A172 (cell line): ENCODE measurements at places on chromosomes 13 and 19. TPM values are rescaled to one million over a fixed set of nuclear protein-coding genes. Genes with fewer than 3 reads are reported as not detected.

GRCh38 chr19:4149518-4150288 is 3.7 kb upstream of the CREB3L3 start:
- DNase-seq: no peak

- DNase-seq: no peak
Measured at GRCh38 chr19:30857388-30857787, 485.2 kb downstream of the ZNF536 start.

The FOSB gene
- total RNA-seq: 0.17 TPM in 1 of 2 replicates, not detected in the other

DNA sequence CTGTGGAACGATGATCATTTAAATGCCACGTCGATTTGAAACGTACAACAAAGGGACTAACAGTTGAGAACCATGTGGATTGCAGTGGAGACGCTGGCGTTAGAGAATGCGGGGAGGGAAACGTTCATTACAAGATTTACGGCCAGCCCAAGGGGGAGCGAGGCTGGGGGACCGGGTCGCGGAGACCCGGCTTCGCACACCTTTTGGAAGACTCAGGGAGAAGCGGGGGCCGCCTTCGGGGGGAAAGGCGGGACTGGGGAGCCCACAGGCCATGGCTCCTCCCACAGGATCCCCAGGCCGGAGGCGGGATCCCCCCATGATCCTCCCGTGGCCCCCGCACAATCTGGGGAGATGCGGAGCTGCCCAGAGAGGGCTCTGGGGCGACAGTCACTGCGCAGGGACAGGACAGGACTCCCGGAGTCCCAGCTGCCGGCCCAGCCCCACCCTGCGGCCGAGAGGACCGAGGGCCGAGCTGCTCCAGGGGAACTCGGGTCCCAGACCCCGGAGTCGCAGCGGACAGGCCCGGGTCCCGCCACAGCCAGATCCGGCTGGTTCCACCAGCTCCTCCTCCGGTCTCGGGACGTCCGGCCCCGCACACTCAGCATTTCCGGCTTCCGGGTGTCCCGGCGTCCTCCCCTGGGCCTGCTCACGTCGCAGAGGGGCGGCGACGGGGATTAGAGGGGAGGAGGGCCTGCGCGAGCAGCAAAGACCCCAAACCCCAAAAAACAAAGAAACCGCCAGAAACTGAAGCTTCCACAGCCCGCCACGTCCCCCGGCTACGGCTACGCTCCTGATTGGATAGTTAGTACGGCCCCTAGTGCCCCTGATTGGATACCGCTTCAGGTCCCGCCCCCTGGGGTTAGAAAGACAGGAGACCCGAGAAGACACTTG is 21.1 kb upstream of the OR10H1 start:
- DNase-seq: peak; percentile 98

DNA sequence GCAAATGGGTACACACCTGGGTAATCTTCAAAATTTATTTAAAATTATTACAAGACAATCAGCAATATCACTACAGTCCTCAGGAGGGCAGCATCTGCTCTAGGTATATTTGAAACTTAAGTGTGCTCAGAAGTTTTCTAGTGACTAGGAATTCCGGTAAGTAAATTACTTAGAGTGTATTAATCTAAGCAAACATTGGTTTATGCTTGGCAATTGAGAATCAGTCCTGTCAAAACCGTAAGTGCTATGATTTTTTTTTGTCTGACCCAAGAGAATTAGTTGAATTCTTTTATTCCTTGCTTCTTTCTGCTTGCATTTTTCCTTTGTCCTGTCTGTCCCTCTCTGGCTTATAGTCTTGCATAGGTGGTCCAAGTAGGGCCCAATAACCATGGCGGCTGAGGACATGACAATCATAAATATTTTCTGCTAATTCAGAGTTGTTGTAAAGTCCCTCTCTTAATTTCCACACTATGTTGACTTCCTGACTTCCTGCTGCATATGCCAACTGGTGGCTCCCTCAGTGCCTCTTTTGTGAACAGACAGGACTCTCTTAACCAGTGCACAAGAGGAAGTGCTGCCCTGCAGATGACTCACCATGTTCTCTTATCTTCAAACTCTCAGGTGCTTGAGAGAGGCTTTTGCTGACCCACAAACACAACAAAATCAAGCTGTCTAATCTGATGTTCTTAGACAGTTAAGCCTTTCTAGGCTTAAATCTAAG is 82.2 kb downstream of the SLAIN1 start:
- peak; percentile 59 for DNase-seq

The PLK5 gene
- 0.22 TPM in 1 of 2 replicates, not detected in the other for total RNA-seq

DNA sequence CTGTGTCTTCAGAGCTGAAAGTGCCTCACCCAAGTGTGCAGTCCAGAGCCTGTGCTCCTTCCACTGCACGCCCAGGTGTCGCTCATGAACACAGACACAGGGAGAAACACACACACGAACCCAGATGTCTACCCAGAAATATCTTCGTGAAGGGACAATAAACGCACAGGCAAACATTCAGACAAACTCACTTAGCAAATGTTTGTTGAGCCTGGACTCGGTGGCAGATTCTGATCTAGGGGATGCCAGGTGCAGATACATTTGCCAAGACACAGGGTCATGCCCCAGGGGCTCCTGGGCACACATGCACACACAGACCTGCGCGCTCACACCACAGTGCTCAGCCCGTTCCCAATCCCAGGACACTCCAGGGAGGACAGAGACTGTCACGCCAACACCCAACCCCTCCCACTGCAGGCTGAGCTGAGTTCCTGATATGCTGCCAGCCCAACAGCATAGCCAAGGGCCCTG is 31.9 kb downstream of the SCGB2B2 start:
- no peak for DNase-seq

GRCh38 chr13:35804901-35805300 is 326.3 kb downstream of the DCLK1 start:
- DNase-seq: no peak

The CD22 gene
- total RNA-seq: 3.4 and 7.6 TPM in 2 replicates

The CEACAM19 gene
- not detected in 2 replicates for total RNA-seq

The VSIG10L gene
- 0.31 and 0.79 TPM in 2 replicates for total RNA-seq

The FBXO17 gene
- 15.1 and 21.9 TPM in 2 replicates for total RNA-seq

DNA sequence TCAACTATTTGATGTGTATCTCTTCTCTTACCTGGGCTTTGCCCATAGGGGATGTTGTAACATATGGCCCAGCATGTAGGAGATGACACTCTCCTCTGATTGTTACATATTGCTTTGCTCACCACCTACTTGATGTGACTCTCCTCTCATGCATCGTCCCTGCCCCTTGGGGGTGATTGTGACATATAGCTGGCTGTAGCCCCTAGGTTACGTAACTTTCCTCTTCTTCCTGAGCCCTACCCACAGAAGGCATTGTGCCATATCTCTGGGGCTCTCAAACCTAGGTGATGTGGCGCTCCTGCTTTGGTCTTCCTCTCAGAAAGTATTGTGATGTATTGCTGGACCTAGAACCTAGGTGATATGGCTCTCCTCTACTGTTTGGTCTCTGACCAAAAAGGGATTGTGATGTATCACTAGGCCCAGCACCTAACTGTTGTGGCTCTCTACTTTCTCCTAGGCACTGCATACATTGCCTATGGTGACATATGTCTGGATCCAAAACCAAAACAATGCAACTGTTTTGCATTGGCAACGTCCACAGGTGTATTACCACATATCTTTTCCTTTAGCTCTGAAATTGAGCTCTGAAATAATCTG is 71.9 kb upstream of the ZNF724 start:
- no peak for DNase-seq

DNA sequence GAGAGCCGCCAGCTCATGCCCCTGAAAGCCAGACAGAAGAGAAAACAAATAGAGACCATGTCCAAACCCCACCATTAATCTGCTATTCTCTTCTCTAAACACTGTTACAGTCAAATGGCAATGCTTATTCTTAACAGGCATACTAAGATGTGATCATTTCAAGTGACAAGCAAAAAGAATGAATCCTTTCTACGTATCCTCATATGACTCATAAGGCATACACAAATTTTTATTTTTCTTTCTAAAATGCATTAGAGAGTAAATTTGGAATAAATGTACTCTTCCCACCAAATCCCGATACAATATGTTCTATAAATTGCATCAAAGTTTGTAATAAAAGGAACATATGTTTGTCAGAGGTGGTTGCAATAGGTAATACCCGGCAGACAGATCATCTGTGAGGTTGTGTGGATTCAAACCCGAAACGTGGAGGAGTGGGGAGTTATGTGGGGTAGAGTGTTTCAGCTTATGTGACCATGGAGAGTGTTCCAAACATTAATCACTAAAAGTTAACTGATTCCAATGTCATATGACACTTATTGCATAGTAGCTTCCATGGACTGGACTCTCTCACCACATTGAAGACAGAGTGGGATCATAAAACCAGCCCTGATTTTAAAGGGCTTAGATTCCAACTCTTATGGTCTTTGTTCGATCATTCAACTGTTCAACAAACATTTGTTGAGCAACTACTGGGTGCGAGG is 213.1 kb downstream of the DCLK1 start:
- DNase-seq: no peak

DNA sequence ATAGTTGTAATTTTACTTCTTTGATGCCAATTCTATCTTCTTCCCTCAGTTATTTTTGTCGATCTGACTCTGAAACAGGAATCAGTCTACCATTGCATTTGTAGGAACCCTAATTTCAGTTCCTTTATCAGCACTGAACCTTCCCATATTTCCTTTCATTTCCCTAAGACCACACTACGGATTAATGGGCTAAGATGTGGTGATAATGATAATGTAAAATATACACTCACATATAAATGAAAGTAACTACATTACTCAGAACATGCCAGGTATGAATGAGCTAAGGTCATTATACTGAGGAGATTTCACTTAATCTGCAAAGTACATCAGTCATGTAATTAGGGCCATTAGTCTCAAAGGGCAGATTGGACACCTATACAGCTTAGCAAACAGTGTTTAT is 60.2 kb upstream of the RFC3 start:
- no peak for DNase-seq

The PRR36 gene
- total RNA-seq: 1.0 and 1.2 TPM in 2 replicates

The GRIK5 gene
- 0.76 and 1.9 TPM in 2 replicates for total RNA-seq

DNA sequence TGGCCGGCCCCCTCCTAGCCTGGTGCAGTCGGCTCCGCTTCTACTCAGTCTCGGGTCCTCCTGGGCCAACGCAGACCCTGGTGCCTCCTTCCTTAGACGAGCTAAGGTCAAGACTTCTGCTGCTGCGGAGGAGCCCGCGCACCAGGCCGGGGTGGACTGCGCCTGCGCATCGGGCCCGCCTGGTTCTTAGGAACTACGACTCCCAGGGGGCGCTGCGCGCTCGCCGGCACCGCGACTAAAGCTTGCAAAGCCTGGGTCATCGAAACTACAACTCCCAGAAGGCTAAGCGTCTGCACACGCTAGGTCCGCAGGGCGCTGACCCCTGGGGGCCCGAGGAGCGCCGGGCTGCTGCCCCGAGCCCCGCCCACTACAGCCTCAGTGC is at the start of gene ZNF835:
TSS of gene ZNF835 (minus strand) at position 145 of the 382 bp plus-strand sequence. CDS start 6,559 bp downstream, outside the sequence.
- no peak for DNase-seq

- DNase-seq: no peak
Measured at GRCh38 chr19:5074830-5075394, 106.0 kb downstream of the KDM4B start.

DNA sequence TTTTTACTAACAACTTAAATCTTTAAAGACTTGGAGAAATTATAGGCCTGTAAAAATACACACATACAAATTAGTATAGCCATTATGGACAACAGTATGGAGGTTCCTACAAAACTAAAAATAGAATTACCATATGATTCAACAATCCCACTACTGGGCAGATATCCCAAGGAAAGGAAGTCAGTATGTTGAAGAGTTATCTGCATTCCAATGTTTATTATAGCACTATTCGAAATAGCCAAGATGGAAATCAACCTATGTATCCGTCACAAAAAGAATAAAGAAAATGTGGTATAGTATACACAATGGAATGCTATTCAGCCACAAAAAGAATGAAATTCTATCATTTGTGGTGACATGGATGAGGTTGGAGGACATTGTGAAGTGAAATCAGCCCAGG is 37.2 kb downstream of the SLITRK1 start:
- peak; percentile 3 for DNase-seq

DNA sequence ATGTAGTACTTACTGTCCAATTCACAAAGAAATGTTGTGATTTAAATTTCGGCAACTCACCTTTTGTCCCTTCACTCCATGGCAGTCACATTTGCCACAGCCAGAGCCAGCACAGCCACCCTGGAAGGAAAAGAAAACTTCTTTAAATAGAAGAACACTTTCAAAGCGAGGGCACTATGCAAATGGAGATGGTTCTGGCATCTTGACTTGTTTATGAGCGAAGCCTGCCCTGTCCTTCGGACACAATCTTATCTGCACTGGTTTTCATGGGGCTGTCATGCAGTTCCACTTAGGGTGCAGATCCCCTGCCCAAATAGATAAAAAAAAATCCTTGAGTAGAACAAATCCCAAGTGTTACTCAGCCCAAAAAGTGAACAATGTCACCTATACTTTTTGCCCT is 64.3 kb downstream of the COL4A1 start:
- DNase-seq: no peak

DNA sequence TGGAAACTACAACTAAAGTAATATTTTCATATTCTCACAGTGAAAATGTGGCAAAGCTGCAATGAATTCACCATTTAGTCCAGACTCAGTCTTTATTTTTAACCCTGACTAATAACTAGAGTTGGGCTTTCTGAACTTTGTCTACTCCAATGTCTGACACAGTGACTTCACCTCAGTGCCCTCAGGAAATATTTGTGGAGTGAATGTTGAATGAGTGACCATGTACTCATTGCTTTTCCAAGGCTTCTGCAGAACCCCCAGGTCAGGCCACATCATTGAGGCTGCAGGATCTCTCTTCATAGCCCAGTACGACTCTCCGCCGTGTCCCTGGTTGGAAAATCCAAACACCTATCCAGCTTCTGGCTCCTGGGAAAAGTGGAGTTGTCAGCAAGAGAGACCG is 1.8 kb downstream of the ZNF175 start:
- DNase-seq: peak; percentile 23

- DNase-seq: no peak
Measured at GRCh38 chr19:10433131-10433536, 12.8 kb downstream of the PDE4A start.

GRCh38 chr19:41758846-41759245 is 3.5 kb downstream of the CEACAM6 start:
- no peak for DNase-seq

The GTF3A gene
- total RNA-seq: 150 and 155 TPM in 2 replicates

The DCT gene
- not detected in 2 replicates for total RNA-seq

- no peak for DNase-seq
Measured at GRCh38 chr13:113777311-113778260, 18.6 kb downstream of the TMEM255B start.

DNA sequence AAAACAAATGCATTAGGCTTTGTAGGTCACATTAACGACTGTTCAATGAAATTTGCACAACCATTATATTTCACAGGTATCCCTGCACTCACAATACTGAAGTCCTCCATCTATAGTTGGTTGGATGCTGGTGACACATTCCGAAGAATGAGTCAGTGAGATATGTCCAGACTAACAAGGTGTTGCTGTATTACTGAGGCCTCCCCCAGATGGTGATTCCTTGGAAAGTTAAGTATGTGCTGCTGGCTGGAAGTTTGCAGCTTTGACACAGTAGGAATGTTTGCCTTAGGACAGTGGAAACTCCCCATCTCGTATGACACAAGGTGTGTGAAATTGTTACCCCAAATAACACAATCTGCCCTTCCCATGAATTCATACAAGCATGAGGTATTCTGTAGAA is 46.6 kb downstream of the FGF14 start:
- no peak for DNase-seq

The FCAR gene
- total RNA-seq: not detected in 2 replicates
